Uterus (tissue), 4 donors: ENCODE measurements at places on chromosomes 3 and 15.

GRCh38 chr3:107829185-107829584, 261.6 kb downstream of the CD47 start:
- DNase-seq: no peak

GRCh38 chr3:187987924-187988323, 166.0 kb upstream of the LPP start:
- no peak for DNase-seq

DNA sequence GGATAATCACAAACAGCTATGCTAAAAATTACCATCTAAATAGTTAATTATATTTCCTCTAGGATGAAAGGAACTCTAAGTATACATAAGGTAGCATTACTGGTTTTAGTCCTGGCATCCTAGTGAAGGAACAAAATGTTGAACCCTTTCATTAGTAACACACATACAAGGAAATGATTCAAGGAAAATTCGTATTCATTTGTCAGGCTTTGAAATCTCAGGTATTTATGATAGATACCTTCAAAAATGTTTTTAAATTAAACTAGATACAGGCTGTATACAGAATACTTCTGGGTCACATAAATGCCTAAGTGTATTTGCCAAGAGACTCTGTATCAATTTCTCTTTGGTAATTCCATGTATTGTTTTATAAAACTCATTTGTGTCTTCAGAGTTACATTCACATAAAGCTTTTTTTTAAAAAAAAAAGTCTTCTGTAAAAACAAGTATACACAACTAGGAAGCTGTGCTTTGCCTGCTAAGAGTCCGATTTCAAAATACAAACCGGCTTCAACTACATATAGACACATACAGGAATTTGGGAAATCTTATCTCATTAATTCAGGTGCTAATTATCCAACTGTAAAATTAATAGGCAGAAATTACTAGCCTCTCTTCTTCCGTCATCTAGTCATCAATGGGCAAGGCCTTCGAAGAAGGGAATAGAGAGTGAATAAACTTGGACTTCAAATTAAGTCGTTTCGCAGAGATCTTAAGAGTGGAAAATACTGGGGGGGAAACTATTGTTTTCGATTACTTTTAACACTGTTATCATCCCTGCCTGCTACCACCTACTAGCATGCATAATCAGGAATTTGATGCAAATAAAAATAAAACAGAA, 1.3 kb downstream of the SECISBP2L start:
- DNase-seq: no peak

- DNase-seq: no peak
Observed at GRCh38 chr3:163768048-163768447, 1310.2 kb downstream of the SI start.

- DNase-seq: no peak
Observed at GRCh38 chr3:180684807-180685206, 5.5 kb upstream of the CCDC39 start.

- DNase-seq: no peak
Observed at GRCh38 chr15:83709241-83709640, 55.3 kb downstream of the ADAMTSL3 start.

GRCh38 chr3:41715376-41715775, 246.5 kb downstream of the ULK4 start:
- no peak for DNase-seq

- no peak for DNase-seq
Observed at GRCh38 chr15:97026781-97027180, 696.3 kb downstream of the NR2F2 start.

DNA sequence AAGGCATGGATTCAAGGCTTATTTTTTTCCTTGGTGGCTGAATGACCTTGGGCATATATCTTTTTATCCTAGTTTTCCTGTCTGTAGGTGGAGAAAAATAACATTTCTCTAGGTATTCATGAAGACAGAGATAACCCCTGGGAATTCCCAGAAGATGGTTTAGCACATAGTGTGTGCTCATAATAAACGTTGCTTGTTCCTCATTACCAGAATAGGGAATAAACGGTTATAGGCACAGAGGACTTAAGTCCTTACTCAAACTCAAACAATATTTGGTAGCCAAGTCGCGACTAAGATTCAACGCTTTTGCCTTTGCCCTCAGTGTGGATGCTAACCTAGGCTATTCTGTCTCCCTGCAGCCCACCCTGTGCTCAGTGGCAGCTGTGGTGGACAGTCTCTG, 51.6 kb upstream of the MITF start:
- DNase-seq: no peak

DNA sequence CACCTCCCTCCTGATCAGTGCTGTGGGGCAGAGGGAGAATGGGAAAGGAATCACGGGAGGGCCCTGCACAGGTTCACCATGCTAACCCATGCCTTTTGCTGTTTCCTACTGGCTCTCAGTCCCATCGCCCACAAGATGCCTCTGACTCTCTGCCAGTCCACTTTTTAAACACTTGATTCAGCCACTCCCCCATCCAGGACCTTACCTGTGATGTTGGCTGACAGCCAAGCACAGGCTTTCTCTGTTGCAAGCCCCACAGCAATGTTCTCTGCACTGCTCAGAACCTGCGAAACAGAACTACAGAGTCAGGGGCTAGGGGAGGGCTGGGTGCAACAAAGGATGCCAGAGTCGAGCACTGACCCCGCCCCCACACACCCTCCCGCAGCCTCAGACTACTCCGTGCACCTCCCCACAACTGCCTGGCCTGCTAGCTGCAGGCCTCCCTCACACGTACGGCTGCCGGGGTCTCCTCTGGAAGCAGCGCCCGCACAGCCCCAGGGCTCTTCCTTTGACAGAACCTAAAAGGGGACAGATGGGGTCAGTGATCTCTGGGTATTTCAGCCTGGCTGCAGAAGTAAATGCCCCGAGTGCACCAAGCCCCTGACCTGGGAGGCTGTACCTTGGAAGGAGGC, 9.1 kb downstream of the CDAN1 start:
- DNase-seq: no peak
